Renal cortical epithelial cell (primary cell): ENCODE measurements at places on chromosomes 2 and 18.

GRCh38 chr2:202848813-202849212 is 22.8 kb downstream of the ICA1L start:
- no peak for DNase-seq

DNA sequence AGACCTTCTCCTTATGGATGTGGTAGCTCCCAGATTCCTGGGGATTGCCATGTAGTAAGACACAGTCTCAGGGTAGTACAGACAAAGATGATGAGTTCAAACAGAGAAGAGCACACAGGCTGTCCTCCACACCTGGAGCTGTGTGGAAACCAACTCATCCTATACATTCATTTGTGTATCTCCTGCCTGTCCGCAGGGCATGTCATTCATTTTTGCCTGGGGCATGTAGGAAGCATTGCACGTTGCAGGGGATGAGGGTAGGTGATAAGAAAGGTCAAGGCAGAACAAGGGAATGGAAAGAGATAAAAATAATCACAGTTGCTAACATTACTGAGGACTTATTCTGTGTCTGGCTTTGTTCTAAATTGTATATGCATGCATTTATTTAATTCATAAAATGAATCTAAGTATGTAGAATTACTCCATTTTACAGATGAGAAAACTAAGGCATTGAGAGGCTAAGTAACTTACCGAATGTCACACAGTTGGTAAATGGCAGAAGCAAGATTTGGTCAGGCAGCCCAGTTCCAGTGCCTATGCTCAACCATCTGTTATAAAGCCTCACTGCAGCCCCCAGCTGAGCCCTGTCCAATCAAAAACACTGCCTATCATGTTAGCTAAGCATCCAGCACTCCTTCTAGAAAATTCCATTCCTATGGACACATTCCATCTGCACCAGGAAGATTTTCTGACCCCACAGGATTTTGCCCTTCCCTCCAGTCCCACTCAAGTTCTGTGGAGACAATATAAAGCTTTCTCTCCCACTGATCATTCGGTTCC is 81.0 kb downstream of the SUMO1 start:
- DNase-seq, result no peak

DNA sequence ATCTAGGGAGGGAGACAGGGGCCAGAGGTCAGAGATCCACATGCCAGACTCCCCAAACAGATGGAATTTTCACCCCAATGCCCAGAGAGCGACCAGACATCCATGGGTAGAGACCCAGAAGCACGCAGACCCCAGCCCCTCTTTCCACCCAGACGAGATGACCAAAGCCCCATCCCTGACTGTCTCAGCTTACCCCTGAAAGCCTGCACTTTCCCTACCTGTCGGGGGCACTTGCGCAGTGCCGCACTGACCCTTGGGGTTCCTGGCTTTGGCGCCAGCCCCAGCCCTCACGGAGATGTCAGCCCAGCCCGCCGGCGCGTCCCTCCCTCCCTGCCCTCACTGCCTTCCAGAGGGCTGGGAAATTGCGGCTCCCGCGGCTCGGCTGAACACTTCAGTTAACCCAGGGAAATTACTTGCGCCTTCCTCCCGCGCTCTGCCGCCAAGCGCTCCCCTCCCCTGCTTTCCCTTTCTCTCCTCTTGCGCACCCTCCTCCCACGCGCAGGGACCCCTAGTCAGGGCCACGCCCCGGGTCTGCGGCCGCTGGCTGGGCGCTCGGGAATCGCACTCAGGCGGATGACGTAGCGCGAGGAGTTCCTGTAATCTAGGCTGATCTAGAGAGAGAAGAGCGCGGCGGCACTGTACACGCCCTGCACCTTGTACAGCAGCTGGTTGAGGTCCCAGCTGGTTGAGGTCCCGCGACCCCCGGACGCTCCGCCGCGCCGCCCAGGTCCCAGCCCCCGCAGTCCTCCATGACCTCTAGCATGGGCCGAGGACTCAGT is 12.0 kb downstream of the ALPG start:
- DNase-seq, result no peak

GRCh38 chr2:7057865-7058400 is 140.7 kb downstream of the RNF144A start:
- DNase-seq, result no peak

- no peak for DNase-seq
Observed at GRCh38 chr2:106667478-106668070, 180.4 kb downstream of the CD8B2 start.

DNA sequence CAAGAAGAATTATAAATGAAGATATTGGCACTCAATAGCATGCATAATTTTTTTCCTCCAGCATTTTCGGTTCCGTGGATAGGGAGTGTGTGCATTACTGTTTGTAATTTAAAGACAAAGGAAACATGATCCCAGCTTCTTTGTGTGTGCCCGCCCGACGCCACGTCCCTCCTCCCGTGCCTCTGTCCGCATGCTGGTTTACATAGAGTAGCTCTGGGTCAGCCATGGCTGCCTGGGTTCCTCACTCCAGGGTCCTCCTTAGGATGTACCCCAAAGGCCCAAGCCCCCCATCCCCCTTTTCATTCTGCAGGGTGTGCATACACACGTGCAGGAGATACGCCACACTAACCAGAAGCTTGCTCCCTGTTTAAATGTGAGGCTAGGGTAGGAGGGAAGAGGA is 214.7 kb downstream of the KLHL29 start:
- no peak for DNase-seq

DNA sequence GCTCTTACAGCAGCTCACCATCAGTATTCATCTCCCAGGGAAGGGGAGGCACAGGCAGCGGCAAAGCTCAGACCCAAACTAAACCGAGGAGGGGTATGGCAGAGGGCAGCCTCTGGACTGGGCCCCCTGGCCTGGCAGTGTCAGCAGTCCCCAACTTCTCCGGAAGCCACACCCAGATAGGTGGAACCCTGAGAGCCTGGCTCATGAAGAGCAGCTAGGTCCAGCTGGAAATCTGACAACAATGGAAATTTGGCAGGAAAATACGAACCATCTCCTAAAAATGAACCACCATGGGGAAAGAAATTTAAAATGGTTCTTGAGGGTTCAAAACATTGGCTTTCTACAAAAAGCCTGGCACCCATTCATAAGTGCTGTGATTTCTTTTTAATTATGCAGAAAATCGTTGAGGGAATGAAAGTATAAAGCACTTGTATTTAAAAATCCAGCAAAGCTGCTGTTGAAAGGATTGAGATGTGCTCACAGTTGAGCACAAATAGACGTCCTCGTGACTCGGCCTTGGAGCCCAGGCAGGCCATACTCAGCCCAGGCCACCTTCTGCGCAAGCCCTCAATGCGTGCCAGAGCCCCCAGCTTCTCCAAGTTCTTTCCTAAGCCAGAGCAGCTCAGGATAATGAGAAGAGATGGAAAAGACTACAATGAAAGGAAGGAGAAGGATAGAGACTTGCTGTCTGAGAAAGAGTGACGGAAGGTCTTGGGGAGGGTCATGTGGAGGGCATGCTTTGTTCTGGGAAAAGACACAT is 93.0 kb downstream of the COL6A3 start:
- DNase-seq, result no peak

DNA sequence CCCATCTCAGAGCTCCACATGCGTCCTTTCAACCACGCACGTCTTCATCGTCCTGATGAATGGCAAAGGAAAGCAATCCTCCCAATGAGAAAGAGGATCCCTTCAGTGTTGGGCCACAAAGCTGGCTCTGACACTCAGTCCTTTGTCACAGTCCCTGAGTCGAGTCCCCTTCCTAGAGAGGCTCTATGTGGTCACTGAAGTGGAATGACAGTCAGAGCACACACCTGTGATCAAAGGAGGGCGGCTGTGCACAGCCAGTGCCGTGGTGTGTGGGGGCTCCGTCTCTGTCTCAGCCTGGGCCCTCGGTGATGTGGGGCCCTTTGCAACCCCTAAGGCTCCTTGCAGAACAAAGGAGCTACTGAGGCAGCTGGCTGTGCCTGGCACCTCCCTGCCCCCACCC is 157.3 kb upstream of the APCDD1 start:
- no peak for DNase-seq

DNA sequence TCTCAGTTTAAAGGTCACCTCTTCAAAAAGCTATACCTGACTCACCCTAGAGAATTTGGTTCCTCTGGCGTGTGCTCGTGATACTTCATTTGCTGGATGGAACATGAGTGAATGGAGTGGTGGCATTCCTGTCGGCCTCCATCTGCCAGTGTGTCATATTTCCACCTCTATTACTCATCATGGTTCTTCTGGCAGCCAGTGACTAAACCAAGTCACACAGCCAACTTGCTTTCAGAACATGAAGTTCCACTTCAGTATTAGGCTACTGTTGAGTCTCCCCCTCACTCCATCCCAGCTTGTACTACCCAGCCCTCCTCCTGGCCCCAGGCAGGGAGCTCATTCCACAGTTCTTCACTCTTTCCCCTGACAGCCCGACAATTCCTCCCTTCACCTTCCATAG is 169.8 kb downstream of the MREG start:
- peak; percentile 94 for DNase-seq

GRCh38 chr2:14896330-14897030 is 264.0 kb downstream of the LRATD1 start:
- no peak for DNase-seq

GRCh38 chr2:29601321-29601720 is 320.1 kb downstream of the ALK start:
- no peak for DNase-seq

DNA sequence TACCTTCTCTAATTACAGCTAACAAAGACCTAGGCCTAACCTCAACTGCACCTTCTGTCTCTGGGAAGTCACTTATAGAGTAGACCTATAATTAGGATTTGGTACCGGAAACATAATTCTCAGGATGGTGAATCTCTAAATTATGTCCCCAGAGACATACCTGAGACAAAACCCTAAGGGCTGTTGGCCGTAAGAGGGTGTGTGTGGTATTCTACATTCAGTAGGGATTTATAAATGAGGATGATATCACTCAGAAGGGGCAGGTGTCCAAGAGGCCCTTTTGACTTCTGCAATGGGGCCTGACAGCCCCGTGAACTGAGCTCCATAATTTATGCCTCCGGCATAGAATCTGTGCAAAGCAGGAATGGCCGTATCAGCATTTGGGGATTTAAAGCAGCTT is 13.5 kb upstream of the DARS1 start:
- DNase-seq, result no peak

DNA sequence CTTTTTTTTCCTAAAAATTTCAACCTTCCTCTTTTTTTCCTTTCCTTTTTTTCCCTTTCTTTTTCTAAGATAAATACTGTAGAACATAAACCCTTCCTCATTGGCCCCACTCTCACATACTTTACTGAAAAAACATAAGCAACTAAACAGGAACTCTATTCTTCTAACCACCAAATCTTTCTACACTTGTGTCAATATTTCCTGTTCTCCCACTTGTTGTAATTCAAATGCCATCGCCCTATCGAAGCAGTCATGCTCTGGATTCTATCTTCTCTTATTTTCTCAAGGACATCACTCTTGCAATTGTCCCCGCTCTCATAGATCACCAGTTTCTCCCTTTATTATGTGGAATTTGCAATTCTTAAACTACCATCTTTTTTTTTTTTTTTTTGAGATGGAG is 20.2 kb upstream of the SSB start:
- DNase-seq, result no peak

- DNase-seq, result peak; percentile 54
Observed at GRCh38 chr2:101076581-101076980, 74.5 kb downstream of the RPL31 start.

DNA sequence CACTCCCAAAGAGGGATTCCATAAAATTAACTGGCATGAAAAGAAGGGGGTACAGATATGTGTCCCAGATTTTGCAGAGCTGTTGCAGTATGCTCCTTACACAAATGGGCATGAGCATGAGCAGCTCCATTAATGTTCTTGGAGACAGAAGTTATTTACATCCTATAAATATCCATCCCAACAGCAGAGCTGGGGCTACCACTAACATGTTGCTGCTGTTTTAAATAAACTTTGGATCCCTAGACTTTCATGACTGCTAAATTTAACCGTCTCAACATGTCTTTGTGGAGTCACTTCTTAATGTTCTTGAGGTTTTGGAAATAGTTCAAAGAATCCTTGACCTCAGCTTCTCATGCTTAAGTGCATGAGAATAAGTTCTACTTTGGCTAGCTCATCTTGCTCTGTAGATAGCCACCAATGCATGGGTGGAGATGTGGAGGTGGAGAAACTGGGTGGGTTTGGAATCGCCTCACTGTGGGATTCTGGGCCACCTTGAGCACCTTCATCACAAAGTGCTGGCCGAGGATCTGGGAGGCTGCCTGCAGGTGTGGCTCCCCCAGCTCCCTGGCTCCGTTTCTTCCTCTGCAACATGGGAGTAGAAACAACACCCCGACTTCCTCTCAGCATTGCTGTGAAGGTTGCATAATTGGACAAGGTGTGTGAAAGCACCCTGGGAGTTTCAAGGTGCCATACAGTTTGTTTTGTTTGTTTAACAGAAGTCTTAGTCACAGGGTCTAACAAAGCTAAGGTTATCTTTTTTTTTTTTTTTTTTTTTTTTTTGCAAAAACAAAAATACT is 307.2 kb downstream of the MYCN start:
- no peak for DNase-seq

DNA sequence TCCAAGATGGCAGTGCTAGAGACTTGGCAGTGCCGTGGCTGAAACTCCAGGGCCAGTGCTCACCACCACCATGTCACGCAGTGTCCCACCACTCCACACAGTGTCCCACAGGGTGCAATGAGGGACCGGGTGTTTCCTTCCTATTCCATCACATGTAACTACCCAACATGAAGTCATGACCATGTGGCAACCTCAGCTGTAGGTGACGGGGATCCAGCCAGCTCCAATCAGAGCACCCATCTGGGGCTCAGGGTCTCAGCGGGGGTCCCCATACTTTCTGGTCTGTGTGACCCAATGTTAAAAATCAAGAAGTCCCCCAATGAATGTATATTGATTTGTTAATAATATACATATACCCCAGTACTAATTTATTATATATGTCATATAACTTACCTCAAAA is 52.1 kb downstream of the PTGR3 start:
- DNase-seq, result no peak

- no peak for DNase-seq
Observed at GRCh38 chr2:81276595-81276994, 972.0 kb upstream of the LRRTM1 start.

DNA sequence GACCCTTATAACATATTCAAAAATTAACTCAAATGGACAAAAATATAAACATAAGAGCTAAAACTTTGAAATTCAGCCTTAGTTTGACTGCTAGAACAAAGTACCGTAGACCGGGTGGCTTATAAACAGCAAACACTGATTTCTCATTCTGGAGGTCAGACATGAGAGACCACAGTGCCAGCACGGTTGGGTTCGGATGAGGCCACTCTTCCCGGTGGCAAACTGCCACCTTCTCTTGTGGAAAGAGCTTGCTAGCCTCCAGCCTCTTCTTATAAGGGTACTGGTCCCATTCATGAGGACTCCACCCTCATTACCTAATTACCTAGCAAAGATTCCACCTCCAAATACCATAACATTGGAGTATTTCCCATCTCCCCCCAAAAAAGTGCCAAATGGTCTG is 91.3 kb downstream of the FAM210A start:
- DNase-seq, result no peak

- DNase-seq, result no peak
Observed at GRCh38 chr2:151030663-151031230, 230.9 kb downstream of the RBM43 start.

DNA sequence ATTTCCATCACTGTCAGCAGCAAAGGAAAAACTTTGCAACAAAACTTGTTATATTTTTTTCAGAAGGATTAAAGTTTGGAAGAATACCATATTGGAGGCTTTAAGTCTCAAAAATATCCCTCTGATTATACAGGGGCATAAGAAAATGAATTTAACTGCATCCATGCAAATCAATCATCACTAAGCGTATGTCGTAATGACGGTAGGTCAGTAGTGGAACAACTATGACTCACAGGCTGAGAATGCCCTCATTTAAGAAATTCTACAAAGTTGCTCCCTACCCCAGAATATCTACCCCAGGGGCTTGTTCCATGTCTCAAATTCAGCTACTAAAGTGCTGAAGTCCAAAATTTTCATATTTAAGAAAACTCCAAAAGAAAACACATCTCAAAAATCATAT is 12.5 kb upstream of the NAB1 start:
- DNase-seq, result peak; percentile 85
